ENCODE measurements at places on chromosomes 11 and 22.

DNA sequence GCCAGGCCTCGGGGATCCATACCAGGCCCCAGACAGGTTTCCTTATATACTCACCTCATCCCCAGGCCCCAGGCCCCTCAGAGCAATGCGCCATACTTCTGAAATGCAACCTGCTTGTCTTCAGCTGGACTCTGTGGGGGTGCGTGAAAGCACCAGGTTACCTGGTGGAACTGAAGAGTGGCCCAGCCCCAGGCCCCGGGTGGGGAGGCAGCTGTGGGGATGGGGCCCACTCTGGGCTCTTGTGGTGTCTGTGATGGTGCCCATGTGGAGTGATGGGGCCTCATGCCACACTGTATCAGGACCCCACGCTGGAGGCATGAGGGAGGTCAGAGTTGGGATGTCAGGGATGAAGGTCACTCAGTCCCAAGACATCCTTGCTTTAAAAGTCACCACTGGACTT, 999.0 kb downstream of the BRD1 start:
- DNase-seq, result no peak

GRCh38 chr11:18768472-18768901, 23.1 kb downstream of the PTPN5 start:
- no peak for DNase-seq

DNA sequence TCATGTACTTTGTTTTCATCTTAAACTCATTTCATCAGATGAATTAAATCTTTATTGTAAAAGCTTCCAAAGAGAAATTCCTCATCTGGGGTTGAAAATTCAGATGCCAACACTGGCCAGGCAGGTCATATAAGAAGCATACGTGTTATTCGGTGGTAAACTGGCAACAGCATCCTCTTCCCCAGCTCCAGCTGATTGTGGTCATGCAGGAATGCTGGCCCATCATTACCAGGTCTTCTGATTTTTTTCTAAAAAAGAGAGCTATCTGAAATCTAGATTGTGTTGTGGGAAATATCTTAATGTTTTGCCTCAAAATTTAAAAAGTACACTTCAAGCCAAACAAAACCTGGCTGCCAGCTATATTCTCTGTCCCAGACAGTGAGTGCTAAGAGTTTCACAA, 53.6 kb downstream of the ARFGAP2 start:
- DNase-seq, result no peak

GRCh38 chr11:6988506-6988905, 31.6 kb downstream of the ZNF214 start:
- no peak for DNase-seq

DNA sequence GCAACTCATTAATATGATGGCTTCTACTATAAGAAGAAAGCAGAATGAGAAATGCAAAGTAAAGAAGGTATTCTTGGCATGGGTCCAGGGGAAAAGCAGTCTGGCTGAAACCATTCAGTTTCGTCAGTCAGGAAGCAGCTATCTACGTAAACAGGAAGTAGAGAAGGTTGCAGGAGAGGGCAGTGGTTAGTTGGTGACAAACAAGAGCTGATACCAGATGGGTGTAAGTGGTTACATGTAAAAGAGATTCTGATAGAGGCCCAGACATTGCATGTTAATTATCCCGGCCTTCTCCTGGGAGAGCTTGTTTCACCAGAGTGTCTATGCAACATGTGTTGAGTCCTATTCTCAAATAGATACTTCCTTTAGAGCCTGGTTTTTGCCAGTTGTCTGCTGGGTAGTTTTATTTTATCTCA, 58.4 kb upstream of the PSMA1 start:
- DNase-seq, result no peak

DNA sequence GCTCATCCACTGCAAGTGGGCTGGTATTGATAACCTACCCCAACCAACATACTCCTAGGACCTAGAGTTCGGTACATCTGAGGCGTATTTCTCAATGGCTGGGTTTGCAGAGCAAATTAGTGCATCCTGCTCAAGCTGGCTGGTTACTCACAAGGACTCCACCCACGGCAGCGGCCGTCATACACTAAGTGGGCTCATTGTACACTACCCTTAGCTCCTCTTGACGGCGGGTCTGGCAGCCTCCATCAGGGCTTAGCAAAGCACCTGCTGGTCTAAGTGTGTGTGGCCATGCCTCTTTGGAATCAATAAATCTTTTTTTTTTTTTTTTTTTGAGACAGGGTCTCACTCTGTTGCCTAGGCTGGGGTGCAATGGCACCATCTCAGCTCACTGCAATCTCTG, 20.2 kb upstream of the KCNJ11 start:
- no peak for DNase-seq

GRCh38 chr11:14445542-14446530, 53.8 kb downstream of the COPB1 start:
- no peak for DNase-seq

DNA sequence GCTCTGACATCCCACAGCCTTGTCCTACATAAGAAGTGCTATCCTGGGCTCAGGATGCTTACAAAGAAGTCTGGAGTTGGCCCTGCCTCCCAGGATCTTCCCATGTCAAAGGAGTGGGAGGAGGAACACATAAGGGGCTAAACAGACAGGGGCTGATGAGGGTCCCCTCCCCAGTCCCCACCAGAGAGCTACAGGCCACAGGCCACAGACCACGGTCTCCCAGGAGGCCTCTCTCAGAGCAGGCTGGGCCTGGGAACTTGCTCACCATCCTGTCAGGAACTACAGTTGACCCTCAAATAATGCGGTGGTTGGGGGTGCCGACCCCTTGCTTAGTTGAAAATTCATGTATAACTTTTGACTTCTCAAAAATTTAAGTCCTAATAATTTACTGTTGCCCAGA, 315.5 kb downstream of the NTM start:
- DNase-seq, result no peak

DNA sequence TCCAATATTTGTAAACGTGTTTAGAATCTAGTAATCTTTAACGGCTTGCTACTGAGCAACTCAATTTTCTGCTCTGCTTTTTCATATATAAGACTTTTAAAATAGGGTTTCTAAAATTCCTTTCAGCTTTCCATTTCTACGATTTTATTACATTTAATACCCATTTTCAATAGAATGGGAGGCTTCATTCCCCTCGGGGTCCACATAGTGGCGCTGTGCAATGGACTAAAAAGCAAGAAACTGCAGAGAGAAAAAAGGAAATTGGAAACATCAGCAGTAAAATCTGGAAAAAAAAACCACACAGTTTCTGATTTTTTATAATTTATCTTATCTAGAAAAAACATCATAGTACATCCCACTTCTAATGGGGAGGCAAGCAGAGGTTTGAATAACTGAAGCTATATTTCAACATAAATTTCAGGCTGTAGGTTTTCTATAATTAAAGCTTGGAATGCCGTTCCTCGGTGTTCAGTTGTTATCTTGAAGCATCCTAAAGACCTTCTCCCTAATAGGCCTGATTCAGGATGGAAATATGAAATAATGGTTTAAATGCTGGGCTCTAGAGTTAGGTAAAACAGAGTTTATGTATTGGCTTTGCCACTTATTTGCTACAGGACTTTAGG, 18.7 kb upstream of the JHY start:
- no peak for DNase-seq

DNA sequence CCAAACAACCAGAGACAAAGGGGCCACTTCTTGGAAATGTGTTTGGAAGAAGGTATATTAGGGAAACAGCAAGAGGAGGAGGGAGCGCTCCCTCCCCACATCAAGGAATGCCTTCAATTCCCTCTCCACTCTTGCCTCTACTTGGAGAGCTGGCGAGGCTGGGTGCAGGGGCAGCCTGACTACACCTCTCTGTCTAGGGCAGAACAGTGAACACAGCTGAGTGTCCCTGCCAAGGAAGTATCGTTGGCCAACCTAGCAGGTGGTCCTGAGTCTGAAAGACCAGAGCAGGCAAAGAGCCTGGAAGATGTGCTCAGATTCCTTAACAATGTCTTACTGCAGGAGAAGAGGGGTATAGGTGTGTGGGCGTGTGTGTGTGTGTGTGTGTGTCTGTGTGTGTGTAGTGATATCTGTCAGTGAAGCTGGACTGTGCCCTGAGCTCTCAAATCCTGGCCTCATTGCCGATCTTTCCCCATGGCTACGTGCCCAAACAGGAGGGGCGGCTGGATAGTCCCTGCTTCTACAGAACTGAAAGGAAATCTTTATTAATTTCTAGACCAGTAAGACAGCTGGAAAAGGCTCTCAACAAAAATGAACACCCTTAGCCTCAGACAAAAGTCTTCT, 46.8 kb downstream of the PAMR1 start:
- DNase-seq, result no peak

- no peak for DNase-seq
Measured at GRCh38 chr11:6203327-6203726, 2.0 kb upstream of the C11orf42 start.

GRCh38 chr22:48665311-48665995, 1162.2 kb downstream of the BRD1 start:
- DNase-seq, result no peak

DNA sequence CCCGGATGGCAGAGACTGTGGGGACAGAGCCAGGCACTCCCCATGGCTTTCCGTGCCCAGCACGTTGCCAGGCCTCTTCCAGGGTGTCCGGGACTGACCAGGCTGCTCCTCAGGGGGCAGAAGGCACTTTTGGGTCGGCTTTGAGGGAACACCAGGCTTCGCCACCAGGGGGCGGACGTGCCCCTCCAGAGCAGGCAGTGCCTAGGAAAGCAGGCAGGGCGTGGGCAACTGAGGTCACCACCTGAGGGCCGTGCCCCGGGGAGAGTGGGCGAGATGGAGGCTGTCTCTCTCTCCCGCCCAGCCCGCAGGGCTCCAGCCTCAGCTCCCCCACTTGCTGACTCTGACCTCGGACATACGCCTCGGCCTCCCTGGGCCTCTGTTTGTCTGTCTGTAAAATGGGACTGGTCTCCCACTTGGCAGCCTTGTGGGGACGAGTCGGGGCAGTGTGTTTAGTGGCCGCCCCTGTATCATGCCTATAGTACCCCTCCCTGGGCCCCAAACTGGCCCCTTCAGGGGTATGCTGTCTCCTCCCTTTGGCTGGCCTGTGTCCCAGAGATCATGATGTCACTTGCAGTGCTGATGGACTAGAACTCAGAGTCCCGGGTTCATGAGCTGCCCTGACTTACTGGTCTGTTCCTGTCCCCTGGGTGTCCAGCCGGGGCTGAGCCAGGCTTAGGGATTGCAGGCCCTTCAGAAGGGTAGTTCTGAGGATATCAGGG, 4.4 kb upstream of the PRR5 start:
- no peak for DNase-seq

GRCh38 chr11:10116588-10116987, 177.4 kb downstream of the SBF2 start:
- DNase-seq, result no peak

- no peak for DNase-seq
Measured at GRCh38 chr22:45506816-45507360, 4.2 kb downstream of the FBLN1 start.

DNA sequence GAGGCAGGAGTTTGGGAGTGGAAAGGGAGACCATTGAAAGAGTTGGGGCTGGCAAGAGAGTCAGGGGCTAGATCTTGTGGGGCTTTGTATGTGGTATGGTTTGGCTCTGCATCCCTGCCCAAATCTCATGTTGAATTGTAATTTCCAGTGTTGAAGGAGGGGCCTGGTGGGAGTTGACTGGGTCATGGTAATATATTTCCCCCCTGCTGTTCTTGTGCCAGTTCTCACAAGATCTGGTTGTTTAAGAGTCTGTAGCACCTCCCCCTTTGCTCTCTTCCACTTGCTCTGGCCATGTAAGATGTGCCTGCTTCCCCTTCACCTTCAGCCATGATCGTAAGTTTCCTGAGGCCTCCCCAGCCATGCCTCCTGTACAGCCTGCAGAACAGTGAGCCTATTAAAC, 10.1 kb upstream of the RAB3IL1 start:
- no peak for DNase-seq

- DNase-seq, result no peak
Measured at GRCh38 chr22:37233751-37234631, 10.1 kb downstream of the RAC2 start.

DNA sequence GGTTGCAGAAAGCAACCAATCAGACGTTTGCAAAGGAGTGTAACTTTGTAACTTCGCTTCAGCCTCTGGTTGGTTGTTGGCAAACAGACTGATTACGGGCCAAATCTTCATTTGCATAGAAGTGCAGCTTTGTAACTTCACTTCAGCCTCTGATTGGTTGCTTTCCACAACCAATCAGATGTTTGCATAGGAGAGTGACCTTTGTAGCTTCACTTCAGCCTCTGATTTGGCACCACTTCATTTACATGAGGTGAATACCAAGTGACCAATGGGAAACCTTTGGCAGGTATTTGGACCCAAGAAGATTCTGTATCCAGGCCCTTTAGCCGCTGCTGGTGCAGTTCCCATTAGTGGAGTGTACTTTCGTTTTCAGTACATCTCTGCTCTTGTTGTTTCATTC, 16.0 kb downstream of the USP47 start:
- no peak for DNase-seq

- DNase-seq, result no peak
Measured at GRCh38 chr22:29152954-29153719, 52.6 kb upstream of the EMID1 start.

GRCh38 chr11:115965767-115966504, 461.7 kb upstream of the CADM1 start:
- DNase-seq, result no peak

DNA sequence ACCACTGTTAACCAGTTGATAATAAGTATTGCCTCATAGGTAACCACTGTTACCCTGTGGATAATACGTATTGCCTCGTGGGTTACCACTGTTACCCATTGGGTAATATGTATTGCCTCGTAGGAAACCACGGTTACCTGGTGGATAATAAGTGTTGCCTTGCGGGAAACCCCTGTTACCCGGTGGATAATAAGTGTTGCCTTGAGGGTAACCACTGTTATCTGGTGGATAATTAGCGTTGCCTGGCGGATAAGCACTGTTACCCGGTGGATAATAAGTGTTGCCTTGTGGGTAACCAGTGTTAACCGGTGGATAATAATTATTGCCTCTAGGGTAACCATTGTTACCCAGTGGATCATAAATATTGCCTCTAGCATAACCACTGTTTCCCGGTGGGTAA, 27.3 kb upstream of the NXPE4 start:
- no peak for DNase-seq

DNA sequence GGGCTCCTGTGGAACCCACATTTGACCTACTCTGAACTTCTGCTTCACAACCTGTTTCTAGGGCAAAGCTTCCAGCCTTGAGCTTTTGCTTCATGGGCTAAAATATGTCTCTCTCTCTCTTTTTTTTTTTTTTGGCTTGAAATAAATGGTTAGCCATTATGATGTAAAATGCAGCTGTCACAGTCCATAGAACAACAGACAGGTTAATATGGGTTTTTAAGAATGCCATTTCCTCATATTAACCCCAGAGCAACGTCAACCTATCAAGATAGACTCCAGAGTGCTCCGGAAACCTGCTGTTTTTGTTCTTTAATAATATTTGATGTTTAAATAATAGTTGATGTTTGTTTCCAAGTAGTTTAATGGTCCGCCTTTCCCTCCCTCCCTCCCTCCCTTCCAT, 285.6 kb downstream of the TENM4 start:
- DNase-seq, result no peak

DNA sequence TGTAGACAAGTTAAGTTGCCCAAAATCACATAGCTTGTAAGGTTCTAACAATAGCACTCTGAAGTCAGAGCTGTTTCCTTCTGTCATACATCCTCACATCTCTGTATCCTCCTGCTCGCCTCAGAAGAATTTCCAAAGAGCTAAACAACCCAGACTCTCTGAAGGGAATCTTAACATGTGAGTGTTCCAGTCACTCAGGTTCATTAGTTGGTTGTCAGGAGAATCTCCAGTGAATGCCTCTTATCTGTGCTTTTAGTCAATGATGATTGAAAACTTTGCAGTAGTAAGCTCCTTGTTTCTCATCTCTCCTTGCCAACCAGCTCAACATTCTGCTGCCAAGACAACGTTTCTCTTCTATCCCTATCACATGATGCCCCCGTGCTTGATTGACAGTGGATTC, 195.5 kb downstream of the C11orf91 start:
- DNase-seq, result no peak

Data from kidney epithelial cell (primary cell).